ENCODE measurements at places on chromosomes 3 and 15.

DNA sequence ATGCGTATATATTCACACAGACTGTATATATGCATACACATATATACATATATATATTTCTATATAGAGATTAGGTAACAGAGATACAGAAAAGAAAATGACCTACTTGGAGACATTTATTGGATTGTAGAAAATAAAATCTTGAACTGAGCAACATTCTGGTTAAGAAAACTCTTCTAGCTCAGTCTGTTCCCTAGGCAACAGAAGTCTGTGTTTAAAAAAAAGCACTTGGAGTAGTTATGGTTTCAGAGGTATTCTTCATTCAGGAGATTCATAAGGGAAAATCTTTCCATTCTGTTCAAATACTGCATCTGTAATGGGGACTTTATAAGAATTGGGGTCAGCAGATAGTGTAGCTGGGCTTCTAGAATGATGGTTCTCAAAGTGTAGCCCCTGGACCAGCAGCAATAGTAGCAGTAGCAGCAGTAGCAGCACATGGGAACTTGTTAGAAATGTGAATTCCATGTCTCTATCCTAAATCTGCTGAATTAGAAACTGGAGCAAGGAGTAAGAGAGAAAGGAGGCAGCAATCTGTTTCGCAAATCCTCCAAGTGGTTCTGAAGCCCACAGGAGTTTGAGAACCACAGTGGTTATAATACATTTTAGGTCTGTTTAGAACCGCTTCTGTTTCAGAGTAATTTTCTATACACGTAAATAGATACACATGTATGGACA, 112.8 kb upstream of the TMEM108 start:
- no peak for DNase-seq

DNA sequence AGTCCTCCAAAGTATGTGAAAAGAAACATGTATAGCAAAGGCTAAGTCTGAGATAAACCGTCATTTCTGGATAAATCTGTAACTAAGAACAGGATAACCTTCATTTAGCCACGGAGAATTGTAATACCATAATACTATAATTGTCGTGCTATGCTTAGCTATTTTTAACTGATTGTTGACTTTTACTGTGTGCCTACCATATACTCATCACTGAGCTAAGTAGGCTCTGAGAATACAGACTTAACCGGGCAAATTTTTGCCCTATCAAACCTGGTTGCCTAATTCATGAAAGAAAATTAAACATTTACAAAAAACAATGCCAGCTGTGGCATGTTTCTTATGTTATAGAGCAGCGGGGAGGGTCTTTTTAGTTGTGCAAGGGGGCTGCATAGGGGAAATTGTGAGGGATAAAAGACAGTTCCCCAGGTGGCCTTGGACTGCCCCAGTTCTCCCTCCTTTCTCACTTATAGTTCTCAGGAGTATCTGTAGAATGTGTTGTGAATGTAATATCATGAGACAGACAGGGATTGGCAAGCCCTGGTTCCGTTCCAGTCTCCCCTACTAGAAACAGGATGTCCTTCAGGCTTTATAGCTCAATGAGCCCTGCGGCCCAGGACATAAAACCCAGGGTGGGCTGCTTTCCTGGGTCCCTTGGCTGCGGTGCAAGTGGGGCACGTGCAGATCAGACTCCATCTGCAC, 318.5 kb downstream of the GBE1 start:
- no peak for DNase-seq

GRCh38 chr3:34183611-34184340, 385.3 kb downstream of the PDCD6IP start:
- no peak for DNase-seq

DNA sequence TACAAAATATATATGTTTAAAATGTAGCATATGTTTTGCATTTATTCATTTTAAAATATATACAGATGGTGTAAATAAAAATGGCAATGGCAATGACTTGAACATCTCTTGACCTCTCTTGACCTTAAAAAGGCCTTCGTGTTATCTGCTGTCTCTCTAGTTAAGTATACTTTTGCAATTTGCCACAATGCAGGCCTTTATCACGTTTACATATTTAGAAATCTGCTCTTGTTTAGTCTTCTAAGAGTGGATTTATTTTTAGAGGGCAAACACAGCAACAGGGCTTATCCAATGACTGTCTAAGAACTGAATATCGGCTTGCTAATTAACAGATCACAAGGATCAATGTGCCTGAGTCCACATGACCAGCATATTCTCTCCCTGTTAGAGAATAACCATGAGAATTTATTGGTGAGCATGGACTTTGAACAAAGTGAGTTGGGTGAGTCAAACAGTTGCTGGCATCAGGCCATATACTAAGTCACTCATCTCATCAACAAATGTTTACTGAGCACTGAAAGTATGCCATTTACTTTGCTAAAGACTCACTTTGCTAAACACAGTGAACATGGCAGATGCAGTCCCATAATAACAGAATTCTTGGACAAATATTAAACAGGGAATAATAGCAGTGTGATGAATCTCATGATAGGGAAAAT, 48.2 kb downstream of the MDFIC2 start:
- DNase-seq: no peak

DNA sequence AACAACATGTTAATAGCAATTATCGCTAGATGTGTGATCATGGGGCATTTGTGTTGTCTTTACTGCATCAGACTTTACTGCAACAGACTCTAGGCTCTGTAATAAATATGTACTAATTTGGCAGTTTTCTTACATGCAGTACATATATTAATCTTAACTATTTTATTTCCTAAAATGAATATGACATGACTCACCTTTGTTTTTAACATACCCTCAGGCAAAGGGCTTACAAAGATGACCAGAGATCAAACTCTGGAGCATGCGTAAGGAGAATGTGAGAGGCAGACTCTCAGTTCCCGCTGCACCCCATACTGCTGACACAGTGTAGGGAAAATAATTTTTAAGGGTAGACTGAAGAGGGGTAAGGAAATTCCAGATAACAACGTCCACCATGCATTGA, 7.2 kb upstream of the FAM174B start:
- DNase-seq: no peak

DNA sequence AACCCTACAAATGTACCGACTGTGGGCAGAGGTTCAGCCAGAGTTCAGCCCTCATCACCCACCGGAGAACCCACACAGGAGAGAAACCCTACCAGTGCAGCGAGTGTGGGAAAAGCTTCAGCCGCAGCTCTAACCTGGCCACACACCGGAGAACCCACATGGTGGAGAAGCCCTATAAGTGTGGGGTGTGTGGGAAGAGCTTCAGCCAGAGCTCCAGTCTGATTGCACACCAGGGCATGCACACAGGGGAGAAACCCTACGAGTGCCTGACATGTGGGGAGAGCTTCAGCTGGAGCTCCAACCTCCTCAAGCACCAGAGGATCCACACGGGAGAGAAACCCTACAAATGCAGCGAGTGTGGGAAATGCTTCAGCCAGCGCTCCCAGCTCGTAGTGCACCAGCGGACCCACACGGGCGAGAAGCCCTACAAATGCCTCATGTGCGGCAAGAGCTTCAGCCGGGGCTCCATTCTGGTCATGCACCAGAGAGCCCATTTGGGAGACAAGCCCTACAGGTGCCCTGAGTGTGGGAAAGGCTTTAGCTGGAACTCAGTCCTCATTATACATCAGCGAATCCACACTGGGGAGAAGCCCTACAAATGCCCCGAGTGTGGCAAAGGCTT, 20.7 kb downstream of the ZSCAN2 start:
- DNase-seq: no peak

- DNase-seq: no peak
These were observed 247.5 kb upstream of the TGFBR2 start for GRCh38 chr3:30358871-30359270.

- no peak for DNase-seq
These were observed 49.7 kb downstream of the CCK start for GRCh38 chr3:42216302-42216701.

GRCh38 chr15:101521069-101521468, 31.6 kb upstream of the PCSK6 start:
- no peak for DNase-seq

DNA sequence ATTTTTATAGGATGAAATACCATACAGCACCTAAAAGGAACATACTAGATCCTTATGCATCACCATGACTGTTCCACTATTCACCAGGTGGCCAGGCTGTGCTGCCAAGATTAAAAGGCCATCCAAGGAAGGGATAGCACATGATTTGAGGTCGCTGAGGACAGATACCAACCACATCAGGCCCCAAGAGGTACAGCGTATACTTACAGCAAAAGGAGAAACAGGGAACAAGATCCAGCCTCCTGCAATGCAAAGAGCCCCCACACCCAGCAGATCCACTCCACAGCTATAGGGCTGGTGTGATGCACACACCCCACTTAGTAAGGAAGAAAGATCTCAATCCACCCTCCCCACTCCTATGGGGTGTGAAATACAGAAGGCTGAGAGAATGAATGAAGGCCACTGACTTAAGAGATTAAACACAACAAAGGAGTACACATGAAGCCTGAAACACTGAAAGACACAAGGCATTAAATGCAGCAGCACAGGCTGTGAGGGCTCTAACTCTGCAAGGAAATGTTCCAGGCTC, 32.0 kb upstream of the ZNF445 start:
- DNase-seq: no peak

- no peak for DNase-seq
These were observed 2.6 kb downstream of the GNAI2 start for GRCh38 chr3:50238549-50239026.

DNA sequence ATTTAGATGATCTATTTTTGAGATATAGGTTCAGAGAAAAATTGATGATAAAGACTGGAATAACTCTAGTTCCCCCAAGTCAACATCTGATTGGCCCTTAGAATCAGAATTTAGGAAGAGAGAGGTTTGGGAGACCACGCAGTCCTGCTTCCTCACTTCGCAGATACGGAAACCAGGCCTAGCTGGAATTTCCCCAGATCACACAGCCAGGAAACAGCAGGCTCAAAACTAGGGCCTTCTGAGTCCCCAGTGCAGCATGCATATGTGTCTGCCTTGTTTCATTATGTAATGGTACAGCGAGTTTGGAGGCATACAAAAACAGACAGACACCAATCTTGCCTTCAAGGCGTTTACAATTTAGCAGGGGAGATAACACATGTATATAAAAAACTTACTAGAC, 177.1 kb upstream of the ICE2 start:
- DNase-seq: no peak

- DNase-seq: no peak
These were observed 10.5 kb upstream of the GADL1 start for GRCh38 chr3:30904996-30905395.

DNA sequence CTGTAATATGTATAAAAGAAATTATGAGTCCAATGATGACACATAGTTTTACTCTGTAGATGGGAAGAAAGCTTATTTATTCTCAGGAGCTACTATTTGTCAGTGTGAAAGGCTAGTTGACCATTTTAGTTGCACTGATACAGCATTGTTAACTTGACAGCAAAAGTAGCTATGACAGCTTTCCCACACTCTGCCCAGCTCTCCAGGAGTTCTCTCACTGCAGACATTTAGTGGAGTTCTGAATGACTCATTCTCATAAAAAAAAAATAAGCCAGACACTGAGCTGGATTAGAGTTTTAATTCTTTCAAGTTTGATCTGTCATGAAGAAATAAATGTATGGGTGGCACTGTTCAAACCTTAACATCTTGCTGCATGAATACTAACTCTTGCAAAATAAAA, 77.2 kb upstream of the CFAP20DC start:
- no peak for DNase-seq

GRCh38 chr15:48559285-48559684, 86.2 kb downstream of the FBN1 start:
- no peak for DNase-seq

DNA sequence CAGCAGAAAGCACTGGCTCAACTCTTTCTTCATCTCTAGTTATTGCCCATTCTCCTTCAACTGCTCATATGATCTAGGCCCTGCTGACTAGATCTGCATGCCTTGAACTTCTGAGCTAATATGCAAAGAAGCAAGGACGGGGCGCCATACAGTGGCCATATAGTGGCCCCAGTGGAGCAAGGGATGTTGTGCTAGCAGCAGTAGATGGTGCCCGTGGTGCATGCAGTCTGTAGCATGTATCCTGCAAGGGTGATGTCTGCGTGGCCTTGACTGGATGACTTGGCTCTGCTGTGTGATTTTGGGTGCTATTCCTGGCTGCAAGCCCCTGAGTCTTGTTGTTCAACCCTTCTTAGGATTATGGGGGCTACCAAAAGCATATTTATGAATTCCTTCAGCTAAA, 12.2 kb upstream of the NMD3 start:
- no peak for DNase-seq

- no peak for DNase-seq
These were observed 136.5 kb downstream of the TBC1D5 start for GRCh38 chr3:17605934-17606333.

DNA sequence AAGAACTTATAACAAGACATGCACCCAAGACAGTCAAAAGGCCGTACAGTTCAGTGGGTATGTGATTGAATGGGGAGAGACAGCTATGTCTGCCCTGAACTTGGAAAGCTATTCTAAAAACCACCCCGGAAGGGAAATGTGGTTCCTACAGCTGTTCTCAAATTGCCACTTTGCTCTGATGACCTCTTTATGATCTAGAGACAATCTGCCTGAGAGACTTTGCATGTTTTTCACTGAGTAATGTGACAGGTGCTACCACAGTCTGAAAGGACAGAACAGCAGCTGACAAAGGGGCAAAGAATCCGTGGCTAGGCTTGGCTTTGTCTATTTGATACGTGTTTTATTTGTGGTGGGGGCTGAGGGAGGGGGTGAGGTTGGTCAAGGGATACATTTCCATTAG, 148.3 kb upstream of the NPHP3 start:
- DNase-seq: no peak

DNA sequence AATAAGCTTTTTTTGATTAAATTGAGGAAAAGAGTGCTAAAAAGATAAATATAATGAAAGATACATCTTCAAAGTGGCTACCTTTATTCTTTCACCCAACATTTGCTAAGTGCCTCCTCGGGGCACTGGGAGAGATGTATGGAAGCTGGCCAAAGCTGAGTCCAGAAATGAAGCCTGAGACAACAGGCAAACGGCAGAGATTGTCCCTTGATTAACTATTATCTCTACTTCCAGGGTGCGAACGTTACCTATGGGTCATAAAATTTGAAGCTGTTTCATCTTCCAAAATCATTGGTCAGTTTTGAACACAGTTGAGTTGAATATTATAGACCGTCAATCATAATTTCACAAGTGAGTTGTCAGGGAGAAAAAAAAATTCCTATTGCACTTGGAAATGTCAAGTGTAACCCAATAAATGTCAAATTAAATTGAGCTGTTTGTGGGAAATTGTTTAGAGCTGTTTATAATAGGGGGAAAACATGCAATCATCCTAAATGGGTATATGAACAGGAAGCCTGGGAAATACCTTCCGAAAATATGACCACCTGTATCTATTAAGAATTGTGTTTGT, 73.9 kb downstream of the SUCLG2 start:
- no peak for DNase-seq

- DNase-seq: no peak
These were observed 263.9 kb upstream of the TGFBR2 start for GRCh38 chr3:30342318-30343060.

- DNase-seq: no peak
These were observed 70.2 kb upstream of the ST3GAL6 start for GRCh38 chr3:98692787-98693473.

DNA sequence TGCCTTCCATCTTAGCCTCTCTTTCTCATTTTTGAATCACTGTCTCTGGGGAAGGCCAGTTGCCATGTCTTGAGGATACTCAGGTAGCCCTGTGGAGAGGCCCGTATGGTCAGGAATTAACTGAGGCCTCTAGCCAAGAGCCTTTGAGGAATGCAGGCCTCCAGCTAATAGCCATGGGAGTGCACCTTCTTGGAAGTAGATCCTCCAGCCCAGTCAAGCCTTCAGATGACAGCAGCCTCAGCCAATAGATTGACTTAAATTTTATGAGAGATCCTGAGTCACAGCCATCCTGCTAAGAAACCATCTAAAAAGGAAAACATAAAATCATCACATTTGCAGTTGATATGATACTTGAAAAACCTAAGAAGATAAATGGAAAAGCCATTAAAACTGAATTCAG, 112.5 kb upstream of the BNIP2 start:
- no peak for DNase-seq
